Karpas-422 (cell line): ENCODE measurements at places on chromosomes 4 and X. TPM values are rescaled to one million over a fixed set of nuclear protein-coding genes. Genes with fewer than 3 reads are reported as not detected.

Gene SPANXC
- total RNA-seq = not detected in 2 replicates

Gene ZNF157
- 0.52 and 0.90 TPM in 2 replicates for total RNA-seq

Gene KLHL15
- 12.7 and 23.7 TPM in 2 replicates for total RNA-seq

DNA sequence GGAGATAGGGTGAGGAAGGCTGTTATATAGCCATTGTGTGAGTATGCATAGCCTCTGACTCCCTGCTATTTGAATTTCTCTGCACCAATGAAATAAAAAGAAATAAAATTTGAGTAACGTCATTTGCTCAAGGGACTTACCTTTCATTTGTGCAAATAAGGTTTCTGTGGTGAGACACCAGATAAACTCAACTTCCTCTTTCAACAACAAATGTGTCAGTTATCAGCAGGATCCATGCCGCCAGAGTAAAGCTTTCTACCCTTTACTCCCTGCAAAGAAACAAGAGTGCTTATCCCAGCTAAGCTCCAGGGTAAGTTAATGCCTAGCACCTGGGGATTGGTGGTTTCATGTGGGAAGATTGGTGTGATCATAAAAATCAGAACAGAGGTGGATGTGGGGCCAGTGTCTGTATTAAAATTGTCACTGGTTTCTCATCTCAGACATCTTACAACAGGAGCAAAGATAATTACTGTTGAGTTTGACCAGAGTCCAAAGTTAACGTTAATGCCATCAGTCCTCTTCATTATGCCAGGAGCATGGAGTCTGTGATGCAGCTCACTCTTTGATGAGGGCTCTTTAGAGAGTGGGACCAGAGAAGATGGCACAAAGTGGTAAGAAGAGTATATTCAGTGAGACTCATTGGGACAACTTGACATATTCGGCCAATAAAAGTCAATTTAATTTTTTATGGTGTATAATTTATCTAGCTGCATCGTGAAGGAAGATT lies at the start of gene P2RY10:
P2RY10 (plus strand) TSS at position 206 of the 727 bp plus-strand sequence. CDS start 15,130 bp downstream, outside the sequence.
- H3K36me3 ChIP-seq = no peaks in the 10 kb centered on the region
- peak within 1 kb of the TSS; percentile 6; the same call in 1 of the 2 replicates for H3K4me3 ChIP-seq
- H3K4me1 ChIP-seq = peaks cover 44% of the 10 kb centered on the region
- H3K27ac ChIP-seq = no peak within 1 kb of the TSS
- no peaks in the 10 kb centered on the region for H3K27me3 ChIP-seq

- no peaks in the 10 kb centered on the region for H3K4me1 ChIP-seq
- no peaks in the 10 kb centered on the region for H3K27me3 ChIP-seq
- no peak for DNase-seq
- H3K27ac ChIP-seq = no peak overlapping the region
- no peak overlapping the region for H3K4me3 ChIP-seq
These were observed 90.9 kb downstream of the SH3RF1 start for GRCh38 chr4:169179609-169180521.

DNA sequence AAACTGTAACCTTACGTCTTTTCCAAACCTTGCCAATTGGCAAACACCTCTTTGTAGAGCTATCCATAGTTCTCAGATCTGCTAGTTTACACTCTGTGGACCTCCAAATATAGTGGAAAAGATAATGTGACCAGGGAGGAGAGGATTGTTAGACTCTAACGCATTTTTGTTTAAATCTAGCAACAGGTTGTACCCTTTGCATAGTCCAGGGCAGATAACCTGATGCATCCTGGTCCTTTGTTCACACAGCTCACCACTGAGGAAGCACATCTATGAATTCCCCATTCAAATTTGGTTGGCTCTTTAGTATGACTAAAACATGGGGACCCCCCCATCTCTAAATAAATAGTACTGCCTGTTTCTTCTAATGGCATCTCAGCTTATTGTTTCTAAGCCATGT lies 55.9 kb downstream of the PAGE2 start:
- no peak overlapping the region for H3K4me3 ChIP-seq
- no peak overlapping the region for H3K27ac ChIP-seq
- no peak for DNase-seq
- H3K4me1 ChIP-seq = no peaks in the 10 kb centered on the region

DNA sequence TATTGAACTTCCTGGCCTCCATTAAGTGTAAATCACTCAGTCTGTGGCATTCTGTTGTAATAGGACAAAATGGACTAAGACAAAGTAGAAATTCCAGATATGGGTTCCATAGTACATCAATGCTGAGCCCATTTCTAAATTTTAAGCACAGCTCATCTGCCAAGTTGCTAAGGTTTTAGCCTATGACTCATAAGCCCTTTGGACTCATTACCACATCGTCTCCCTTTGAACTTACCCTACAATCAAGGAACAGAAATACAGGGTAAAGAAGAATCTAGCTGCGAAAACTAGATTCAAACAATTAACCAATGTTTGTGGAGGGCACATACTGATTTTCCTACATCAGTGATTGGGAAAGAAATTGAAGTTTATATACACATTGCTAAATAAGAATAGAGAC lies 31.8 kb downstream of the NAA11 start:
- H3K4me1 ChIP-seq = no peaks in the 10 kb centered on the region
- no peak for DNase-seq
- H3K36me3 ChIP-seq = no peaks in the 10 kb centered on the region

- H3K27ac ChIP-seq = no peak overlapping the region
- no peaks in the 10 kb centered on the region for H3K36me3 ChIP-seq
- H3K4me1 ChIP-seq = no peaks in the 10 kb centered on the region
- no peak for DNase-seq
- no peak overlapping the region for H3K4me3 ChIP-seq
These were observed 628.4 kb downstream of the FAM133A start for GRCh38 chrX:94302446-94302845.

- 0 out of 2 replicates have a peak, but pooled peaks cover 5% of the 10 kb centered on the region for H3K27me3 ChIP-seq
- no peaks in the 10 kb centered on the region for H3K4me1 ChIP-seq
- DNase-seq = no peak
- H3K36me3 ChIP-seq = no peaks in the 10 kb centered on the region
- H3K4me3 ChIP-seq = no peak overlapping the region
These were observed 288.7 kb upstream of the CTSO start for GRCh38 chr4:156242390-156242789.

GRCh38 chr4:83209419-83209818 lies 75.2 kb downstream of the COQ2 start:
- H3K27me3 ChIP-seq = no peaks in the 10 kb centered on the region
- no peak overlapping the region for H3K27ac ChIP-seq
- H3K4me1 ChIP-seq = peaks cover 29% of the 10 kb centered on the region
- no peak for DNase-seq

DNA sequence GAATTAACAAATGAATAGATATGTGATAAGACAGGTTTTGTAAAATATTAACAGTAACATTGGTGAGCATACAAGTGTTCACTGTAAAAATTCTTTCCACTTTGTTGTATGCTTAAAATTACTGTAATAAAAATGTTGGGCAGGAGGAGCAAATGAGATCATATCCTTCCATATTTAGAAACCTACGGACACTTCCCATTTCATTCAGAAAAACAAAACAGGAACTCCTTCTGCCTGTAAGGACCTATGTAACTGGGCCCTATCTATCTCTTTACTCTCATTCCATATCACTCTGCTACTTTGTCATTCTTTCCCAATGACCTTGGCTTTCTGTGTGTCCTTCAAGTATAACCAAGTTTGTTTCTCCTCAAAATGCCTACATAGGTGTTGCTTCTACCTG lies 53.7 kb upstream of the SLC39A8 start:
- no peak for DNase-seq
- H3K4me3 ChIP-seq = no peak overlapping the region
- H3K27ac ChIP-seq = no peak overlapping the region
- H3K27me3 ChIP-seq = no peaks in the 10 kb centered on the region
- H3K4me1 ChIP-seq = peaks cover 5% of the 10 kb centered on the region

- H3K4me3 ChIP-seq = no peak overlapping the region
- no peak for DNase-seq
- peaks cover 81% of the 10 kb centered on the region; the same call in 1 of the 2 replicates for H3K36me3 ChIP-seq
- H3K27ac ChIP-seq = no peak overlapping the region
- no peaks in the 10 kb centered on the region for H3K27me3 ChIP-seq
These were observed 51.0 kb downstream of the DHX15 start for GRCh38 chr4:24533364-24533763.
